ENCODE measurements at places on chromosomes 2 and 18. TPM values are rescaled to one million over a fixed set of nuclear protein-coding genes. Genes with fewer than 3 reads are reported as not detected.
A peak's percentile ranks its signal among the peaks of the same experiment; 100 is the strongest.

DNA sequence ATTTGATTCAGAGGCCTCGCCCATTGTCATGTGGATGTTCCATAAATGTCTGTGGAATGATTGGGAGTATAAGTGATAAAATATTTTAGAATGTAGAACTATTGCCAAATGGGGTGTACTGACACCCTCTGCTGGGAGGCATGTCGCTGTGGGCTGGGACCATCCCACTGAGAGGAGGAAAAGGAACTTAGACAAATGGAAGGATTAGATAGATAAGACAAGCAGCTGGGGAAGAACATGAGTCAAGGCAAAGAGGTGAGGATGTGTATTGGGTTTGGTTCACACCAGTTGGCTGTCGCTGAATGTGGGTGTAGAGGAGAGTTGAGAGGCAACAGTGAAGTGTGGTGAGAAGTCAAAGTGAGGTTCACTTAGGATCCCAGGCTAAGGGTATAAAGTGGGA lies 4.0 kb downstream of the C2orf74 start:
- H3K4me3 ChIP-seq, result no peak overlapping the region
- no peaks in the 10 kb centered on the region for H3K4me1 ChIP-seq
- H3K27ac ChIP-seq, result no peak overlapping the region
- DNase-seq, result no peak

DNA sequence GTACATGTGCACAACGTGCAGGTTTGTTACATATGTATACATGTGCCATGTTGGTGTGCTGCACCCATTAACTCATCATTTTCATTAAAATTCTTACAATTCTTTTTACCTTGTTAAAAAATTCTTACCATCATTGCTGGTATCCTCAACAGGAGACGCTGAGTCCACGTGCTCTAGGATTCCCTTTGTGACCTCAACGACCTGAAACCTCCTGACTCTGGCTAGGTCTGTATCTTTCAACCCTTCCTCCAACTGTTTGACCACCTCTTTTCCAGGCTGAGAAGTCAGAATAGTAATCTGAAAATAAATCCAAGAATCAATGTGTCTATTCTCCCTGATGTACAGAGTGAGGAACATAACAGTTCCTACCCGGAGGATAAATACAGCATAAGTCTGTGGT lies 41.2 kb downstream of the M1AP start:
- no peak overlapping the region for H3K27ac ChIP-seq
- no peaks in the 10 kb centered on the region for H3K36me3 ChIP-seq
- H3K4me1 ChIP-seq, result no peaks in the 10 kb centered on the region
- no peak for DNase-seq
- H3K4me3 ChIP-seq, result no peak overlapping the region

GRCh38 chr2:1405967-1406366 lies 7.3 kb upstream of the TPO start:
- H3K4me3 ChIP-seq, result no peak overlapping the region
- H3K27ac ChIP-seq, result no peak overlapping the region
- H3K27me3 ChIP-seq, result no peaks in the 10 kb centered on the region
- no peaks in the 10 kb centered on the region for H3K36me3 ChIP-seq

GRCh38 chr2:171595456-171595855 lies 73.2 kb downstream of the CYBRD1 start:
- no peak overlapping the region for H3K4me3 ChIP-seq
- H3K27ac ChIP-seq, result no peak overlapping the region
- peaks cover 6% of the 10 kb centered on the region for H3K4me1 ChIP-seq
- H3K36me3 ChIP-seq, result no peaks in the 10 kb centered on the region
- H3K27me3 ChIP-seq, result no peaks in the 10 kb centered on the region

The CNPPD1 gene
- total RNA-seq, result 33.5 TPM

- no peak for DNase-seq
- H3K27me3 ChIP-seq, result peaks cover 52% of the 10 kb centered on the region
- no peak overlapping the region for H3K27ac ChIP-seq
- H3K4me1 ChIP-seq, result no peaks in the 10 kb centered on the region
- H3K4me3 ChIP-seq, result no peak overlapping the region
- no peaks in the 10 kb centered on the region for H3K36me3 ChIP-seq
These were observed 1.0 kb downstream of the CD8A start for GRCh38 chr2:86789687-86790133.

DNA sequence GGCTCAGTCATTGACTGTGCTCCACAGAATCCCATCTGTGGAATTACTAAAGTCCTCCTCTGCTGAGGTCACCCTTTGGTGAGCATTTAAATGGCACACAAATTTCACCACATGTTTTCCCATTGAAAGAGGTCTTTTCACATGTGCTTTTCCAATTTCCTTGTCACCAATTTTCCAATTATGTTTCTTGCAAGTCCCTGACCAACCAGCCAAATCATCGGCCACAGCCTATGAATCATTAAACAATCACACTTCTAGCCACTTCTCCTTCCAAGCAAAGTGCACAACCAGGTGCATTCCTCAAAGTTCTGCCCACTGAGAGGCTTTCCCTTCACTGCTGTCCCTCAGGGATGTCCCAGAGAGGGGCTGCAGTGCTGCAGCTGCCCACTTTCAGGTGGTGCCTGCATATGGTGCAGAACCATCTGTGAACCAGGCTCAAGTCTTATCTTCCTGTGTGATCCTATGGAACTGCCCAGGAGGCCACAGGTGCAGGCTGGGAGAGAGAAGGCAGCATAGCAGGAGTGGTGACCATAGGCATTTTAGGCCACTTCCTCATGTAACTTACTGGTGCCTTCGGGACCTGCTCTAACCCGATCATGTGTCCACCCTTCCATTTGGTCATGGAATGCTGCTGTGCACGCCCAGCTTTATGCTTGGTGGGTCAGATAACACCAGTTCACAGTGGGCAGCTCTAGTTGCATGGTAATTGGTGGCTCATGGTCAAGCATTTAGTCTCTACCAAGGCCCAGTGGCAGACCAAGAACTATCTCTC lies 153.0 kb downstream of the SEPTIN10 start:
- H3K27me3 ChIP-seq, result no peaks in the 10 kb centered on the region
- peaks cover 5% of the 10 kb centered on the region for H3K36me3 ChIP-seq
- no peaks in the 10 kb centered on the region for H3K4me1 ChIP-seq
- DNase-seq, result no peak

The LOXL3 gene
- total RNA-seq, result 12.6 TPM

DNA sequence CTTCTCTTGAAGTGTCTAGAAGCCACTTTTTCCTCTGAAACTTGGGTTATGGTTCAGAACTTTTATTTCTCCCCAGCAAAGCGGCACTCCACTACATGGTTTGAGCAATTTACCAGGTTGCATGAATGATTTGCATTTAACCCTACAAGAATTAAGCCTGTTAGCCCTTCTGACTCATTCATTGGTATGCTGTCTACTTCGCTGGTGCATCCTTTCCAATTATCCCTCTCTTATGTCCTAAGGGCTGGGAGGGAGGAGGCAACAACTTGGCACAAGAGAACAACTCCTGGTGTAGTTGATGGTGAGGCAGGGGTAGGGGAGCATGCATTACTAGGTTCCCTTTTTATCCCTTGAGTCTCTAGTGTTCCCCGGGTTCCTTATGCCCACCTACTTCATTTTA lies 293.4 kb upstream of the MEX3C start:
- no peak overlapping the region for H3K4me3 ChIP-seq
- no peaks in the 10 kb centered on the region for H3K27me3 ChIP-seq
- DNase-seq, result no peak
- H3K27ac ChIP-seq, result no peak overlapping the region
- H3K36me3 ChIP-seq, result no peaks in the 10 kb centered on the region

DNA sequence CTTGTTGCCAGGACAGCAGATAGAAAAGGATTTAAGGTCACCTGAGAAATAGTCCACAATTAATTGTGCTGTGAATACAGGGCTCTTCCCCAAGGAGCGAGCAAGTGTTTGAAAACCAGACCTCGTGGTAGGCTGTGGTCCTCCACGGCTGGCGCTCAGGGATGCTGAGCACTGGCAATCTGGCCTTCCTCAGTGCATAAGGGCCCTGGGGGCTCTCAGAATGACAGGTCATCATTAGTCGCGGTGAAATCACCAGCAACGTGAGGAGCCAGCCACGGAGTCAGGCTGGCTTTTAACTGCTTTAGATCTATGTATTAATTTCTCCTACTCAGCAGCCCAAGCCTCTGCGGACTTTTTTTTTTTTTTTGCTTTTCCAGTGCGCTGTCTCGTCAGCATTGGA lies 148.5 kb downstream of the FHOD3 start:
- peaks cover 3% of the 10 kb centered on the region for H3K4me1 ChIP-seq
- H3K27ac ChIP-seq, result no peak overlapping the region
- H3K27me3 ChIP-seq, result no peaks in the 10 kb centered on the region

The ARL4C gene
- 50.6 TPM for total RNA-seq

GRCh38 chr2:236799391-236800026 lies 229.9 kb downstream of the ACKR3 start:
- no peak overlapping the region for H3K4me3 ChIP-seq
- H3K36me3 ChIP-seq, result no peaks in the 10 kb centered on the region
- no peaks in the 10 kb centered on the region for H3K4me1 ChIP-seq
- H3K27ac ChIP-seq, result no peak overlapping the region
- no peaks in the 10 kb centered on the region for H3K27me3 ChIP-seq

The PIEZO2 gene
- 6.6 TPM for total RNA-seq

GRCh38 chr2:88754585-88755320 lies 63.3 kb downstream of the RPIA start:
- H3K27ac ChIP-seq, result no peak overlapping the region
- no peaks in the 10 kb centered on the region for H3K36me3 ChIP-seq
- H3K4me1 ChIP-seq, result no peaks in the 10 kb centered on the region
- no peaks in the 10 kb centered on the region for H3K27me3 ChIP-seq
- H3K4me3 ChIP-seq, result no peak overlapping the region
- DNase-seq, result no peak

DNA sequence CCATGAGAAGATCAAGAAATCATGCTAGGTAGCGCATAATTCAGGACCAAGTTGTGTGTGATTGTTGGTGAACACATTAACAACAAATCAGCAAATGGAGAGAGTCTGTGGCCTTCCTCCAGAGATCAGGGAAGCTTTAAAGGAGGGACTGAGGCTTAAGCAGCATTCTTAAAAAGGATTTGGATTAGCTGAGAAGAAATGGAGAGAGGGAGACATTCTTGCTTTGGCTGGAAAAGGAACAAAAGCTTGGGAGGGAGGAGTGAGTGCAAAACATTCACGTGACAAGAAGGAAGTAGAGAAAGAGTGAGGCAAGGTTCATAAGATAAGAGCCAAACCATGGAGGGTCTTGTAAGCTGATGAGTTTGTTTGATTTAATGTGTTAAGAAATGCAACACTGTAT lies 75.6 kb downstream of the SRD5A2 start:
- no peak for DNase-seq
- H3K36me3 ChIP-seq, result no peaks in the 10 kb centered on the region
- H3K27me3 ChIP-seq, result no peaks in the 10 kb centered on the region
- no peak overlapping the region for H3K4me3 ChIP-seq

The RNF152 gene
- 24.4 TPM for total RNA-seq

DNA sequence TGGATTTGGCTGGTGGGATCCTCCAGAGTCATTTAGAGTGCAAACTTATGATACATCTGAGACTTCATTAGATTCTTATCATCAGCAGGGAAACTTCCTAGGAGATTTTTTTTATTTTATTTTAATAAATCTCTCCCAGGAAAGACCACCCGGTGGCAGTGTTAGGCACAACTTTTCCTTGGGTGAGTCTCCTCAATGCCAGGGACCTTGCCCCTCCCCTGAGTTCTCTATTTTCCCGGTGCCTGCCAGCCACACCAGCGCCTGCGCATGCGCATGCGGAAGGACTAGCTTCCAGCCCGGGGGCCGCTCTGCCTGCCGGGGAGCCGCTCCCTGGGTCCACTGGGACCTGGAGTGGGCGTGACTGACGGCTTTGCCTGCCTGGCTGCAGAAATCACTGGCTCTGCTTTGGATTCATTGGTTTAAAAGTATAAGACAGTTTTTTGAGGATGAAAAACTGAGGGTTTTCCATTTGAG lies 86.6 kb downstream of the TMEM182 start:
- H3K36me3 ChIP-seq, result no peaks in the 10 kb centered on the region
- no peaks in the 10 kb centered on the region for H3K4me1 ChIP-seq
- peak overlapping the region; percentile 7 for H3K4me3 ChIP-seq
- H3K27me3 ChIP-seq, result no peaks in the 10 kb centered on the region

The STRADB gene
- total RNA-seq, result 57.8 TPM

GRCh38 chr2:204172145-204172600 lies 235.6 kb downstream of the ICOS start:
- H3K27ac ChIP-seq, result no peak overlapping the region
- no peaks in the 10 kb centered on the region for H3K27me3 ChIP-seq
- no peaks in the 10 kb centered on the region for H3K4me1 ChIP-seq
- DNase-seq, result no peak
- no peak overlapping the region for H3K4me3 ChIP-seq
